Cardiac atrium fibroblast (primary cell): ENCODE measurements at places on chromosomes 7 and 10. TPM values are rescaled to one million over a fixed set of nuclear protein-coding genes. Genes with fewer than 3 reads are reported as not detected.

Gene AKR1C3
- 82.9 and 86.2 TPM in 2 replicates for total RNA-seq

Gene PDE6C
- total RNA-seq = not detected in 2 replicates

Gene MET
- total RNA-seq = 3.9 and 8.1 TPM in 2 replicates

Gene HMX3
- not detected in 2 replicates for total RNA-seq

Gene URGCP
- total RNA-seq = 20.0 and 24.1 TPM in 2 replicates

Gene TWNK
- 6.5 and 12.0 TPM in 2 replicates for total RNA-seq
